Left forelimb (tissue), 1 donor: ENCODE measurements at places on chromosomes 12 and 14.

DNA sequence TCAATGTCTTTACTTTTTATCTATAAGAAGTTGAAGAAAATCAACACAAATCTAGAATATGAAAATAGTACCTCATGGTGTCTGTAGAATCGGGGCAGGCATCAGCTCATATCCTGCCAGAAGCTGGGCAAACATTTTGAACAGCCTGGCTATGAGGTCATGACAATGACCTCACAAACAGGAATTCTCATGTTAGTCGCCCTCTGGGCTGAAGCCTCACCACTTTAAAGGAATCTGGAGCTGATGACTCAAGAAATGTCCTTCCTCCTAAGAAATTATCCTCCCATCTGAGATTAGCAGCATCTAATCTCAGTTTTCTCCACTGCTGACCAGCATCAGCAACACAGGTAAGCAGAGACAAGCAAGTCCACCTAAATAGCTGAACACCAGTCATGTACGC lies 27.1 kb downstream of the CLIP1 start:
- DNase-seq, result no peak

GRCh38 chr14:75495882-75496281 lies 26.4 kb upstream of the BATF start:
- no peak for DNase-seq

DNA sequence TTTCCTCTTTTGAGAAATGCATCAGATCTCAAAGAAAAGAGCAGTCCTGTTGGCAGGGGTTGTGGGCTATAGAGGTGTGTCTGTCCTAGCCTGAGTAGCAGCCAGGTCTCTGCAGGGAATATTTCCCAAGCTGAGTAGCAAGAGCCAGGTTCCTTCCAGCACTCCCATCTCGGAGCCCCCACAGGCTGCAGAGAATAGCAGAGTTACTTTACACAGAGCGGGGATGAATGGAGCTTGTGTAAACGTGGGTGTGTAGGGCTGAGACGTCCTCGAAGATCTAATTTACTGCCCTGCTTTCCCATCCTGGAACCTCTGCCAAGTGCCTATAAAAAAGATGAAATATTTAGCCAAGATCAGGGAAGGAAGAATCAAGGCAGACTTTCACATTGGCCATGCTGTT lies 156.6 kb downstream of the TSPAN9 start:
- no peak for DNase-seq

GRCh38 chr14:62304257-62304656 lies 542.0 kb downstream of the SNAPC1 start:
- DNase-seq, result no peak

DNA sequence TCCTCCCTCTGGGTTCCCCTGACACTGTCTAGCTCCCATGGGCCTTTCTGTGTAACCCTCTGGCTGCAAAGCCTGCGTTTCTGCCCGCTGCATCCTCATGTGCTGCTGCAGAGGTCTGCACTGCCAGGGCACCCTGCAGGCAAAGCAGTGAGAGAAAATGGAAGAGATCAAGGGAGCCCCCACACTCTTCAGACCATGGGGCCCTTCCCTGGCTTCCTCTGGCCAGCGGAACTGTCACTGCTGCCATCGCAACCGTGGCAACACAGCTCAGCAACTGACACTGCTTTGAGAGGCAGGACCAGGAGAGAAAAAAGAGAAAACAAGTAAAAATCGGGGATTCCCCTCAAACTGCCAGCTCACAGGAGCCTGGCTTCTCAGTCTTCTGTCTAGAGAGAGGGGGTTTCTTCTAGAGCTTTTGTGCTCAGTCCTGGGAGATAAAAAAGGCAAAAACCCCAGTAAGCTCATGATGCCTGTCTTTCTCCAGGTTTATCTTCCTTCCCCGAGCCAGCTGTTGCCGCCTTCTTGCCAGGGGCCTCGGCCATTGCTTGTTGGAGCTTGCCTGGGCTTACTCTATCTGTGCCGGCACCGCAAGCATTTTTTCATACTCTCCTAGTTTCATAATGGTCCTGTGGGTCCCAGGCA lies 38.9 kb downstream of the C14orf132 start:
- DNase-seq, result no peak
